Epithelial cell of proximal tubule (primary cell): ENCODE measurements at places on chromosomes 1 and 21. TPM values are rescaled to one million over a fixed set of nuclear protein-coding genes. Genes with fewer than 3 reads are reported as not detected.

Gene PRR9
- 0.72 TPM in 1 of 2 replicates, not detected in the other for total RNA-seq

Gene GJC2
- 0.14 and 0.69 TPM in 2 replicates for total RNA-seq

Gene TNFRSF9
- total RNA-seq: 0.69 and 1.4 TPM in 2 replicates

Gene FMOD
- total RNA-seq: 0.07 and 0.17 TPM in 2 replicates

Gene TRIM58
- 2.0 and 6.0 TPM in 2 replicates for total RNA-seq

Gene GATAD2B
- total RNA-seq: 6.8 and 10.3 TPM in 2 replicates

Gene SYT6
- not detected in 2 replicates for total RNA-seq

- peak; percentile 92 for DNase-seq
Observed at GRCh38 chr1:198598796-198599321, 40.0 kb upstream of the PTPRC start.

- DNase-seq: no peak
Observed at GRCh38 chr1:53553734-53554509, 94.7 kb downstream of the DMRTB1 start.

DNA sequence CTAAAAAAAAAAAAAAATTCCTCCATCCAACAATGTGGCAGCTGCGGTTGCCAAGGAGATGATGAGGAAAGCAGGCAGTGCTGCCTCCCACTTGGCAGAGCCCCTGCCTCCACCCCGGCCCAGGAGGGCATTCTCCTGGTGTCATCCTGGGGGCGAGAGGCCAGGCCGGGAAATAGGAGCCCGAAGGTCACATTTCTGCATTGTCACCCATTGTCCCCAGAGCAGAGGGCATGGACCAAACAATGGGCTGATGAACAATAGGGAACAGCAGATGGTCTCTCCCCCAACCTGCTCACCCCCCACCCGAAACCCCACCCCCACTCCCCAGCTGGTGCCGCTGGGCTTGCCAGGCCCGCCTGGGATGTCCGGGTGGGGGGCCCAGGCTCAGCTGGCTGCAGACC is 37.3 kb downstream of the CAMK2N1 start:
- no peak for DNase-seq

GRCh38 chr1:210724768-210725167 is 396.1 kb downstream of the HHAT start:
- no peak for DNase-seq

DNA sequence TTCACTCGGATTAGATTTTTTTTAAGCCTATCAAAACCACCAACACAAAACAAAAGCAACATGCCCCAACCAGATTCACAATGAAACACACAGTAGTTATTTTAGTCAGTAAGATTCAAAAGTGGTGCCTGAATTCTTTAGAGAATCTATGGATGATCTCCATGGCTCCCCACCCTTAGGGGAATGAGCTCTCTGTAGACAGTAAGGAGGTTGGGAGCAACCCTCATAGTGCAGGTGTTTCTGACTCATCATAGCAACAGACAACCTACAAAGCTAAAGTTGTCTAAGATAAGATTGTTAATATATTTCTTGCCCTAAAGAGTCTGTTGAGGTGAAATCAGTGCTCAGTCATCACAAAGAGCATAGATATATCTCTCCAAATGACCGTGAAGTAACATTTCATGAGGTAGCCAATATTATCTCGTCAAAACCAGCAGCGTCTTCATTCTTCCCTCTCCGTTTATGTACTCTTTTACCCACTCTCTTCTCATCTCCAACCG is 78.3 kb downstream of the ADAMTS1 start:
- DNase-seq: no peak

DNA sequence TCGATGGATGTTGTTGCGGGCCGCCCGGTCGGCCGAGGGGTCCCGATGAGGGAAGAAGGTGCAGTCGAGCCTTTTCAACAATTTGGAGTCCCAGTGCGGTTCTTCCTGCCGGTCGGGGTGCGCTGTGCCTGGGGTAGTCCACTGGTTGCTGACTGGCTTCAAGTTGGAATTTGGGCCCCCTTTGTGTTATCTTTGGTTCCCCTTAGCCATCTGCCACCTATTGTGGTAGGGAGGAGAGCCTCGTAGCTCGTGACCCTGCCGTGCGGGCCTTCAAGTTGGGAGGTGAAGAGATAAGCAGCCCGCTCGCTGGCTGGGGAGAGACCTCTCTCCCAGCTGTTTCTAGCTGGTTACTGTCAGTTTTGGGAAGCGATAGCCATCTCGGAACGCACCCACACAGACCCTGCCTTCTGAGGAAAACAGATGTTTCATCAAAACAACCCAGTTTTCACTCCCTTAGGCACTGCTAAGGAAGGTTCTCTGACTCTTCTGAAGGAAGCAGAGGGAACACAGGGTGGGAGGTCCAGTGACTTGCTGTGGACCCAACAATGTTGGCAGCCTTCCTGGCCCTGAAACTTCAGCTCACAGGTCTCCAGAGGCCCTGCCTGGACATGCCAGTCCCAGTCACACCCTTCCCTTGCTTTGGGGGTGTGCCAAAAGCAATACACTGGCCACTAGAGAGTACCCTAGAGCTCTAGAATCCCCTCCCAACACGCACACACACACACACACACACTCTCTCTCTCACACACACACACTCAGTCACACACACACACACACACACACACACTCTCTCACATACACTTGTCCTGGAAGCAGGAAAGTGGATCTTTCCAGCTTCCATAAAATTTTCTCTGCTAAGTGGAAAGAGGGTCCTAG is 1.0 kb downstream of the BTG2 start:
- no peak for DNase-seq

DNA sequence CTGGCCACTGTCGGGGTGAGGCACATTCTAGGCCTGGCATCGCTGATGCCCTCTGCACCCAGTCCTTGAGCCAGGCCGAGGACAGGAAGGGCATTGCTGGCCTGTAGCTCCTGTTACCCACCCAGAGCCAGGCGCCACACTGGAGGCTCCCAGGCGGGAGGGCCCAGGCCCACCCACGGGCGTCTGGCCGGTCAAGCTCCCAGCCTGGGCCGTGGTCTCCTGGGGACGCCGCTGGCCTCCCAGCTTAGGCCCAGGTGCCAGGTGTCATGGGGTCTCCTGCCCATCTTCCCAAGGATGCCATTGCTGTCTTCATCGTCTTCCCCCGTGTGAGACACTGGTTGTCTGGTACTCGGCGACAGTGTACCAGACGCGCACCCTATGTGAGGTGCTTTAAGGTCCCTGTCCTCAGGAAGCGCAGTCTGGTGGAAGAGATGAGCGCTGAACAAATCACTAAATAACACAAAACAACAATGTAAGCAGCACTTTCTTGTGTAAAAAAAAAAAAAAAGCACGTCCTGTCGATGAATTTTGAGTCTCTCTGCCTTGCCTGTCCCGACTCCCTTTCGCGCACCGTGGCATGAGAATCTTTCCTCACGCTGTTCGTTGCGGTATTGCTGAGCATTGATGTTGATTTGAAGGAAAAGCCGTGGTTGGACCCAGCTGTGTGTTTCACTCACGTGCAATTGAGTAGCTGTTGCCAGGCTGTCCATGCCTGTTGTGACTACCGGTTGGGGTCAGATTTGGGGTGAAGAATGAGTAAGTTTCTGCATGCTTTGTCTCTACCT is 27.0 kb upstream of the TRAPPC10 start:
- DNase-seq: no peak
